ENCODE measurements at places on chromosomes 7 and 10. TPM values are rescaled to one million over a fixed set of nuclear protein-coding genes. Genes with fewer than 3 reads are reported as not detected.

DNA sequence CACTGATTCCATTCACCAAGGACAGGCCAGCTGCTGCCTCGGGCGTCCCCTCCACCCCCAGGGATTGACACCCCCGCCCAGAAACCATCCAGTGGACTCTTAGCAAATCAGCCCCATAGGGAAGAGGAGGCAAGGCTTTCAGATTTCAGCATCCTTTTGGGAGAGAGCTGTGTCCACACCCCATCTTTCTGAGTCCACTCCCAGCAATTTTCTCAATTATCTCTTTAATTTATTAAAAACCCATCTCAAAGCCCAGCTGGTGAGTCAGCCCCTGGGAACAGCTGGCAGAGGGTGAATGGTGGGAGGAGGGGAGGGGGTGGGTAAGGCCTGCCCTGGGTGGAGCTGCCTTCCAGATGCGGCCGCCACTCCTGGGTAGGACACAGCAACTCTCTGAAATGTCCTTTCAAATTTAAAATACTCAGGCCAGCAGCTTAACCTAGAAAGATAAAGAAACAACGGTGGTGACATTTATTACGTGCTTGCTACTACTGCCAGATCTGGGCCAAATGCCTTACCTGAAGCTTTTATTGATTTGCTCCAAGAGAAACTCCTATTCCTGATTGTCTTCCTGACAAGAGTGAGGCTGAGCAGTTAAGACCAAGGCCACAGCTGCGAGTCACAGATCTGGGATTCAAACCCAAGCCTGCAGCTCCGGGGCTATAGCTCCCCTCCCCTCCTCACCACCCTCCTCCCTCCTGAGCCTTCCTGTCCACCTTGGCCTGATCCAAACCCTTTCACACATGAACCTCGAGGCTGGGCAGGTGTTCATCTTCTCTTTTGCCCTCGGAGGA is 120.4 kb downstream of the RGS10 start:
- no peak for DNase-seq

DNA sequence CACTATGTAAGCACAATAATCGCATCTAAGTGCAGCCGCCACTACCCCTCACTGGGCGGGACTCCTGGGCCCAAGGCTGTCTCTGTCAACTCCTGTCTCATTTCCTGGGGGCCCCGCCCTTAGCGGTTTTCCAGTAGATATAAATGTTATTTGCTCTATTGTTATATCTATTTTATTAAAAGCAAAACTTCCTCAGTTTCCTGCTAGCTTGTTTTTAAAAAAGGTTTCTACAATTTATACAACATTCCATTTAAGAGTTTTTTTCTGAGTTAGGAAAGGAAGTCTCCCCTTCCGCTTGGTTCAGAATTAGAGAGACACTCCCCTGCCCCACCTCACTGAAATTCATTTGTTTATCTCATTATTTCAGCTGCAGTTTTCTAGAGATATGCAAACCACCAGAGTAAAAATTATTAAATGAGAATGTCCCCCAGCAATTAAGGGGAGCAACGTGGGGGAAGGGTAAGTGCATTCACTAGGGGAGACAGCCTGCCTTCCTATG is 82.7 kb downstream of the RAMP3 start:
- DNase-seq: no peak

DNA sequence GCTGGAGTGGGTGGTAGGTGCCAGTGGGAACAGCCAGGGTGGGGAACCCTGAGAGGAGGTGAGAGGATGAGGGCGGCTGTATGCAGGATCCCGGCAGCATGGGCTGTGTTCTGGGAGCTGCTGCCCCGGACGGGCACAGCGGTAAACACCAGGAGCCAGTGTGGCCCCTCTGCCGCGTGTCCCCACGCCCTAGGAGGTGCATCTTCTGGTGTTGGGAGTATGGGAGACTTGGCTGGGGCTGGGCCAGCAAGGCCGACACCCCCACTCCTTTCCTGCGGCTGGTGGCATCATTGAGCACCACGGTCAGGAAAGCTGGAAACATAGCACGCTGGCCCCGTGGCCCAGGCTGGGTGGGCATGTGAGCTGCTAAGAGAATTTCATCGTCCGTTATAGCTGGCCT is 24.4 kb upstream of the JAKMIP3 start:
- no peak for DNase-seq

The HSPA14 gene
- total RNA-seq: 22.3 TPM

DNA sequence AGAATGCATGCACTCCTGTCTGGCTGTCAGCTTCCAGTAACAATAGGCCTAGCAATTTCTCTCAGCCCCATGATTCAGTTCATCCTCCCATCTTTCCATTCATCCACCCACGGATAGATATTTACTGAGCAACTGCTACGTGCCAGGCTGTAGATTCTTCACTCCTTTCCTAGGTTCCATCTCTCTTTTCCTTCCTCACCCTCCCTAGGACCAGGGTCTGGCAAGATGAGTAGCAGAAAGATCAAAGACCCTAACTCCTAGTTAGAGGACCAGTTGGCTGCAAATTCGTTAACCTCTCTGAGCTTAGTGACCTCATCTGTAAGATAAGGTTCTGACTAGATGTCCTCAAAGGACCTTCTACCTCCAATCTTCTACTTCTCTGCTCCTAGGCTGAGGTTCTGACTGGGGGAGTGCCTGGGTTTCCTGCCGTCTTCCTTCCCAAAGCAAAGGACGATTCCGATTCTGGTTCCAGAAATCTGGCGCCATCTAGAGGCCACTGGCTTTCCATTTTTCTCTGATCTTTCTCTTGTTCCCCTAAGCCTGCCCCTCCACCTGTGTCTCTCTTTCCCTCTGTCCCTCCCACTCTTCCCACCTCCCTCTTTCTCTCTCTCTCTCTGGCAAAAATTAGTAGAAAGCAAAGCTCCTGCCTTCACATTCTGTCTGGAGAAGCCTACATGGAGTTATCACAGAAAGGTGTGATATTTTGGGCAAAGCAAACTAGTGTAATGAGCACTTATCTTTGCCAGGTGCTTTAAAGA is 26.2 kb downstream of the TBATA start:
- DNase-seq: peak; percentile 75

DNA sequence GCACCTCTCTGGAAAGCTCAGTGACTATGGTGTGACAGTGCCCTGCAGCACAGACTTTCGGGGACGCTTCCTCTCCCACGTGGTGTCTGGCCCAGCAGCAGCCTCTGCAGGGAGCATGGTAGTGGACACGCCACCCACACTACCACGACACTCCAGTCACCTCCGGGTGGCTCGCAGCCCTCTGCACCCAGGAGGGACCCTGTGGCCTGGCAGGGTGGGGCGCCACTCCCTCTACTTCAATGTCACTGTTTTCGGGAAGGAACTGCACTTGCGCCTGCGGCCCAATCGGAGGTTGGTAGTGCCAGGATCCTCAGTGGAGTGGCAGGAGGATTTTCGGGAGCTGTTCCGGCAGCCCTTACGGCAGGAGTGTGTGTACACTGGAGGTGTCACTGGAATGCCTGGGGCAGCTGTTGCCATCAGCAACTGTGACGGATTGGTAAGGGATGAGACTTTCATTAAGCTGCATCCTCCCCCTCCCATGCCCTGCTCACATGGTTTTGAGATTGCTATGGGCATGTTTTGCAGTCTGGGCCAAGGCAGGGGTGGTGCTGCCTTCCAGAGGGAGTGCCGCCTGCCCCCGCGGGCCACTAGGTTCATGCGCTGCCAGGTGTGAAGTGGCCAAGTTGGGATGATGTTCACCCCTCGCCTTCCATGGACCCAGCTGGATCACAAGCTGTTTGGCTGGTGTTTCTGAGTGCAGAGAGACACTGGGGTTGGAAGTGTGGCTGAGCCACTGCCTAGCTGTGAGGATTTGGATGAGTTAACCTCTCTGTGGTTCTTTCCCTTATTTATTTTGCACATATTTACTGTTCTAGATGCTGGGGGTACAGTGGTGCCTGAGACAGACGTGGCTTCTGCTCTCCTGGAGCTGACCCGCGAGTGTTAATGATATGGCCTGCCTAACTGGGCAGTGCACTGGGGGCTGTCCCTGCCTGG is 2.5 kb downstream of the ADAMTS14 start:
- no peak for DNase-seq

DNA sequence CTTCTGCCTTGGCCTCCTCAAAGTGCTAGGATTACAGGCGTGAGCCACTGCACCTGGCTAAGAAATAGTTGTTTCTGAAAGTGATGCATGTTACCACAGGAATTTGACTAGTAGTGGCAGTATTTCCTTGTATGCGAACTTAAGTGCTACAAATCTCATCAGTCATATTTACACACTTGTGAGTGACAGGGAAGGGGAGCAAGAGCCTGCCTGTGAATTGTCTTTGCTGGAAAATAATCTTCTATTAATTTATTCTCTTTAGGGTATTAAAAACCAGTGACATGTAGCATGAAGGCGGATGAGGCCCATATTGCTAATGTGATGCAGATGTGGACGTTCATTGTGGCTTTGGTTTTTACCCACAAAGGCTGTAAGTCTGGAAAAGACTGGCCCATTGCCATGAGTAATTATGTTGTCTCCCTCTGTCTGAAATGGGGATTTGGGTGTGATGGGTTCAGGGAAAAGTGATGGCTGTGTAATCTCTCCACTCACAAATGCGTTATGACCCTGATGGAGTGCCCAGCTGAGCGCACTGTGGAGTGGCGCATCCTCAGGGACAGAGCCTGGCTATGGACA is 97.6 kb downstream of the CCNY start:
- no peak for DNase-seq

- no peak for DNase-seq
These were observed 107.5 kb downstream of the TWIST1 start for GRCh38 chr7:19009936-19010280.

- no peak for DNase-seq
These were observed 5.6 kb upstream of the DLG5 start for GRCh38 chr10:77932016-77932715.

The UTF1 gene
- total RNA-seq: 0.21 TPM

DNA sequence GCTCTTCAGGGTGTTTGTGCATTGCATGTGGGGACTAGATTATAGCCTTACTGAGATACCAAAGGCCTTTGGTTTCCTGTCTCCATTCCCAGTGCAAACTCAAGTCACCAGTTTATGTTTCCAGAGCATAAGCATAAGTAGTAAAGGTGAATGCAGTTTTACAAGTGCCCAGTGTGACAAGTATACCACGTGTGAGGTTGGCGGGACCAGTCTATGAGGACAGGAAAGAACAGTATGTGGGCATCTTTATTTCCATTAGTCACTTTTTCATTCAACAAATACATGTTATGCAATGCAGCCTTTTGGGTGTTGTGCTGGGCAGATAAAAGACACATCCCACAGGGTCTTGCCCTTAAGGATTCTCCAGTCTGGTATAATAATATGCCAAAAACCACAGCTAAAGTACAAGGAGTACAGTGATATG is 146.5 kb downstream of the ARID5B start:
- peak; percentile 66 for DNase-seq

The RNF148 gene
- total RNA-seq: not detected

DNA sequence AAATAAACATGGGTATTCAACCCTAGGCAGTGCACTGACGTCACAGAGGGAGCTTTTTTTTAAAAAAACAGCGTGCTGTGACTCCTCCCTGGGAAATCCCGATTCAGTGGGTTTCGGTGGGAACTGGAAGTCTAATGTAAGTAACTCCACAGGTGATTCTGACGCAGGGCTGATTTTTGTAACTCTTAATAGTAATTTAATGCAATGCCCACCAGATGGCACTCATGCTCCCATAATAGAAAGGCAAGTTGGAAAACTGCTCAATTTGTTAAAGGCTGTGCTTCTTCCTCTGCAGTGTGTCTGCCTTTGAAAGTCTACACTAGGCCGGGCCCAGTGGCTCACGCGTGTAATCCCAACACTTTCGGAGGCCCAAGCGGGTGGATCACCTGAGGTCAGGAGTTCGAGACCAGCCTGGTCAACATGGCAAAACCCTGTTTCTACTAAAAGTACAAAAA is 10.9 kb upstream of the RSU1 start:
- DNase-seq: peak; percentile 71

The GIMAP5 gene
- total RNA-seq: 43.5 TPM

The GNB2 gene
- 196 TPM for total RNA-seq

DNA sequence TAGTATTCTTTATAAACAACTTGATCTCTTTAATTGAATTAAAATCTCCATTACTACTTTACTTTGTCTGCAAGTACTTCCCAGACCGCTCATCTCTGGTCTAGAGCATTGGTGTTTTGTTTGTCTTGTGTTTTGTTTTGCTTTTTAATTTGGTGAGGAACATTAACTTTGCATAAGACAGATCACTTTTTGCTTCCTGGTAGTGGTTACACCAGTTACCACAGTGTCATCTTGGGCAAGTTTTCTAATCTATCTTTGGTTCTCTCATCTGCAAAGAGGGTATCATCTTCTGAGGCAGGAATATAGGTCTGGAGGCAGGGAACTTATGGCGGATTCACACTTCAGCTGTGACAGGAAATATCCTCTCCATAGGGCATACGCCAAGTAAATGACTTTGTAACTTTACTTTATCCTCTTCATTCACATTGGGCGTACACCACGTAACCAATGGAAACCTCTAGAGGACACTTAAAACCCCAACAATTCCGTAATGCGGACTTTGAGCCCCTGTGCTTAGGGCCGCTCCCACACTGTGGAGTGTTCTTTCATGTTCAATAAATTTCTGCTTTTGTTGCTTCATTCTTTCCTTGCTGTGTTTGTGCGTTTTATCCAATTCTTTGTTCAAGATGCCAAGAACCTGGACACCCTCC is 83.2 kb upstream of the JAZF1 start:
- DNase-seq: no peak

The NPY4R gene
- total RNA-seq: not detected

DNA sequence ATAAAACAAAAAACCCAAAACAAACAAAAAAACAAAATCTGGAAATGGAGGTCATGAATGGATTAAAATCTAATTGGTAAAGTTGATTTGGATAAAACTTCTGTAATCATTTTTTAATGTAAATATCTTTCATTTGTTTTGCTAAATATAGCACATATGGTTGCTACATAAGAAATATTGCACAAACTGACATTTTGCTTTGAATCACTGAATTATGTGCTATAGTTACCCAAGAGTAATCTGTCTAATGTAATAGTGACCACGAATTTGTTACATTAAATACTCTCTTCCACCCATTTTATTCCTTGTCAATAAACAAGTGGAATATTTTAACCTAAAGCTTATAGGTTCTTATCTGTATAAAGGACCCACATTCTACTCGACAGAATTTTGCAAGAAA is 6.2 kb downstream of the CFAP58 start:
- DNase-seq: no peak

The SMKR1 gene
- total RNA-seq: 4.3 TPM

DNA sequence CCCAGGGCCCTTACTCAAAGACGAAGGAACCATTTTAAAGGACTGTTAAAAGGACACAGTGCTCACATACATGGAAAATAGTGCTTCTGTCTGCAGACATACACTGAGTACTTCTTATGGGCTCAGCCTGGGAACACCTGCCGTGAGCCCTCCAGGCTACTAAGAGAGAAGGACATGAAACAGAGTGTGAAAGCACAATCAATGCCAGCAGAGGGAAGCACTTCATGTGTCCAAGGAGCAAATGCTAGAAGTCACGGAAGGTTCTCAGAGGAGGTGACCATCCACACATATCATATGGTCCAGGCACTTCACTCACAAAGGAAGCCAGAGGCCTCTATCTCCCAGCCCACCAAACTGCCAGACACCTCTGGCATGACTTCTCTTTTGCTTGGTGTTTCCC is 15.5 kb downstream of the ELMO1 start:
- no peak for DNase-seq

The LRIT1 gene
- total RNA-seq: not detected

DNA sequence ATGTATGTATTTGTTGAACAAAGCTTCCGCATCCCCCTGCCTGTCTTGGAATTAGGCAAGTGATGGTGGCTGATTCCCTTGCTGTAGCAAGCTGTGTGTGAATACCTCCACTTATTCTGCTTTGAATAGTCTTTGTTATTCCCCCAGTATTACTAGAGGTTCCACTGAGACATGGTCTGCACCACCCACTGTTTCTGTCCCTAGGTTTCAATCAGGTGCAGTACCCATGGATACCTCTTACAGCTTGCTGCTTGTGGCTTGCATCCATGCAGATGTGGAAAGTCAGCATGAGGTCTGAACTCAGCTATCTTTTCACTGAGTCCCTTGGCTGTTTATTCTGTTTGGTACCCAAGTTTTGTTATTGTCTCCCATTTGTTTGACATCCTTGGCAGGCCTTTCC is 447.4 kb downstream of the GRM8 start:
- DNase-seq: no peak

Measured in activated T-cell treated with anti-CD3 and anti-CD28 coated beads, Interleukin-2, amount 50 U/mL, for 72 hours (primary cell).